ENCODE measurements at places on chromosomes 1 and 21.
A peak's percentile ranks its signal among the peaks of the same experiment; 100 is the strongest.

DNA sequence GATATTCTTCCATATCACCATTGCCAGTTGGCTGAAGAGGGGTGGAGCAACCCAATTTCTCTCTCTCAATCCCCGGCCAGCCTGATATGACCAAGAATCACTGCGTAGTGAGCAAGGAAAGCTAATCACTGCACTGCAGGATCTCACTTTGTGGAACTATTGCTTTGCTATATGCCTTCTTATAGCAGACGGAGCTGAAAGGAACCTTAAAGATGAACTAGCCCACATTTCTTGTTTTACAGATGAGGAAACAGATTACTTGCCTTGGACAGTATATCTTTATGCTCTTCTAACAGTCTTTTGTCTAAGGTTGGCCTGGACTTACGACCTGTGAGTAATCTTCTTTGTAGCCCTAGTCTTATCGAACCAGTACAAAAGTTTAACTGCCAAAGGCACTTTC lies 7.6 kb downstream of the APOBEC4 start:
- DNase-seq = no peak

DNA sequence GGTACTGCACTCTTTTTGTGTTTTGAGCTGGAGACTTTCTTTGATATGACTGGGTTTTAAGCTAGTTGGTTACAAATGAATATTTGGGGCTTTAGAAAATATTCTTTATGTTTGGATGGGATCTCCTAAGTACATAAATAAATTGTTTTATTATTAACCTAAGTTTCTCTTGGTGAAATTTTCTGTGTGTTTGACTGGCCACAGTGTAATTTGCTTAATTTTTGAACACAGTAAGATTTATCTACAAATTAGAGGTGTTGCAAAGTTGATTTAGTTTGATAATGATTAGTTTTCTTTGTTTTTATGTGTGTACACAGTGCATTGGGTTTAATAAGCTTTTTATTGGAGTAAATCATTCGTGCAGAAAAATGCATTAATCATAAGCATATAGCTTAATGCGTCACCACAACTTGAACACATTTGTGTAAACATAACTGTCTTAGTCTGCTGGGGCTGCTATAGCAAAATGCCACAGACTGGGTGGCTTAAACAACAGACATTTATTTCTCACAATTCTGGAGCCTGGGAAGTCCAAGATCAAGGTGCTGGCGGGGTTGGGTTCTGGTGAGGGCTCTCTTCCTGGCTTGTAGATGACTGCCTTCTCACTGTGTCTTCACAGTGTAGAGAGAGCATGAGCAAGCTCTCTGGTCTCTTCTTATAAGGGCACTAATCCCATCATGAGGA lies 17.4 kb upstream of the SLC6A9 start:
- DNase-seq = no peak

- DNase-seq = no peak
These were observed 678 bp downstream of the LSM10 start for GRCh38 chr1:36397083-36397377.

GRCh38 chr1:148379697-148380096 lies 103.4 kb downstream of the PPIAL4G start:
- DNase-seq = no peak

- DNase-seq = no peak
These were observed 31.6 kb downstream of the ZC3H11B start for GRCh38 chr1:219581344-219581743.

- no peak for DNase-seq
These were observed 102.6 kb downstream of the AJAP1 start for GRCh38 chr1:4756851-4757580.

DNA sequence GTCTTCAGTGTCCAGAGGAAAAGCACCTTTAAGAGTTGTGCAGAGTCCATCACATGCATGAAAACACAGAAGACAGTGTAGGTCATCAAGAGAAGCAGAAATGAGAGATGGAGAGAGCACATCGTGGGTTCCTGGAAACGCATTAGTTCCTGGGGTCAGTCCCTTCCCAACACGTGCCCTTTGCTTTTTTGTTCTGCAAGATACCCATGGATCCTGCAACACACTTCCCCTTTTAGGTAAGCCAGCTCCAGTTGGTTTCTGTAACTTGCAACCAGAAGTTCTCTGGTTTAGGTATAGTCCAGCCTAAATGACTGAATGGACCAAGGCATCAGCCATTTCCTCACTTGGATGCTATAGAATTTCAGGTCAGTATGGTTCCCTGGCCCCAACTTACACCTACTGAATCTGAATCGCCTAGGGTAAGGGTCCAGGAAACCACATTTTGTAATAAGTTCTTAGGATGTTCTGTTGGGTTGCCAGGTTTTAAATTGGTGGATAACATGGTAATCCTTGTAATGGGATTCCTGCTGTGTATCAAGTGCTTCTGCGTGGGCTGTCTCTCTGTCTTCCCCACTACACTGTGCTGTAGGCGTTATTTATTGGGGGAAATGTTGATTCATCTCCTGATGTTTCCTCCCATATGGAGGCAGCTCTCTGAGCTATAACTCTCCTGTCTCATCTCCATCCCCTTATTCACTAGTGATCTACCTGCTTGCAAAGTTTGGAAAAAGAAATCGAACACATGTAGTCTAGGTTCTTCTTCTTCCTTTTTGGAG lies 230.6 kb downstream of the TNR start:
- DNase-seq = no peak

DNA sequence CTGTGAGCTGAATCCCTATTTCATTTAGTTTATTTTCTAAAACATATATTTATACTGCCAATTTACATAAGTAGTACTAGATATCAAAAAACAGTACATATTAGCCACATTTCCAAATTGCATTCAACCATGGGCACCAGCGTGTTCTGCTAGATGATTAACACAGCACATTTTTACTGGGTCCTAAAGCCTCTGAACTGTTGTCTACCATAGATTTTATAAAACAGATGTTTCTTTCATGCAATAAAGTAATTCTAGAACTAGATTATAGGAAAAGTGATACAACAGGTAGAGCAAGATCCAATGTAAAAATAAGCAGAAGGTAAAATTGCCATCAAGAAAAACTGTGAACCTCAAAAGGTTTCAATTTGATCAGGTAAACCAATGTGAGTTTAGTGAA lies 108.6 kb downstream of the FAF1 start:
- no peak for DNase-seq

DNA sequence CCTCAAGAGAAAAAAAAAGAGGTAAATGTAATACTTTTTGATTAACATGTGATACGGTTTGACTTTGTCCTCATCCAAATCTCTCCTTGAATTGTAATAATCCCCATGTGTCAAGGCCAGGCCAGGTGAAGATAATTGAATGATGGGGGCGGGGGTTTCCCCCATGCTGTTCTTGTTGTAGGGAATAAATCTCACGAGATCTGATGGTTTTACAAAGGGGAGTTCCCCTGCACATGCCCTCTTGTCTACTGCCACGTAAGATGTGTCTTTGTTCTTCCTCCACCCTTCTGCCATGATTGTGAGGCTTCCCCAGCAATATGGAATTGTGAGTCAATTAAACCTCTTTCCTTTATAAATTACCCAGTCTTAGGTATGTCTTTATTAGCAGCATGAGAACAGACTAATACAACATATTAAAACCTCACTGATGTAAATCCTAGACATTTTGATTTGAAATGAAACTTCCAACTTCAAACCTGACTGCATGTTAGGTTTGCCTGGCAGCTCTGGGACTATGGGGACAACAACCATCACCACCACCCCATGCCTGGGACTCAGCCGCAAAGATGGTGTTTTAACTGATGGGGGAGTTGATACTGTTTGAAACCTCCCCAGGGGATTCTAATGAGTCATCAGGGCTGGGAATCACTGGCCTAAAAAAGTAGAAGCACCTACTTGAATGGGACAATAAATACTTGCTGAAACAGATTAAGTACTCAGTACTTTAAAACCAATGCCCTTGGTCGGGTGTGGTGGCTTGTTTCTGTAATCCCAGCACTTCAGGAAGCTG lies 32.8 kb upstream of the BACH1 start:
- no peak for DNase-seq

DNA sequence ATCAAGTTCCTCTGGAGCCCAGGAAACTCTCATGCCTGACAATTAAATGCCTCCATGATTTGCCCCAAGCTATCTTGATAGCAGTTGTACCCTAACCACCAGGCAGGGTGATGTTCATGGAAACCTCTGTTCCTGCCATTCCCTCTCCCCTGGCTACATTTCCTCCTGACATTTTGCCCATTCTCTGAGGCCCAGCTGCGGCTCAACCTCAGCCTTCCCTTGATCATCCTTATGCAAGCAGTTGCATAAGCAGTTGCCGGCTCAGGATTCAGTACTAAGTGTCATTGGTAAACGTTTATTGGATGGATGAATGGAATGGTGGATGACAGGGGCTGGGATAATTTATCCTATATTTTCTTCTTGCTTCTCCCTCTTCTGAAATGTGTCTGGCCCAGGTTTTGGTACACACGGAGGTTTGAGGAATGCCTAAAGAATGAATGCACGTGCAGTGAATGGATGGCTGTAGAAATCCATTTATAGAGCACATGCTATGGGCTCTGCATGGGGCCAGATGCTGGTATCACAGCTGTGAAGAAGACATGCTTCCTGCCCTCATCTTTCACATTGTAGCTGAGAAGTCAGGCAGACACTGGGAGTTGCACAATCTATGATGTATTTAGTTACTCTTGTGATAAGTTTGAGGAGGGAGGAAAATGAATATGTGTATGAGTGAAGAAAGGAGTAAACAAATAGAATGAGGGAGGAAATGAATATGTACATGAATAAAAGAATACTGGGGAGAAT lies 261.8 kb downstream of the FOXD2 start:
- DNase-seq = no peak

- no peak for DNase-seq
These were observed 12.6 kb downstream of the MAP7D1 start for GRCh38 chr1:36168514-36168913.

GRCh38 chr1:209733409-209734192 lies 22.3 kb upstream of the TRAF3IP3 start:
- DNase-seq = no peak

GRCh38 chr1:205595435-205595834 lies 36.4 kb downstream of the ELK4 start:
- peak; percentile 24 for DNase-seq

DNA sequence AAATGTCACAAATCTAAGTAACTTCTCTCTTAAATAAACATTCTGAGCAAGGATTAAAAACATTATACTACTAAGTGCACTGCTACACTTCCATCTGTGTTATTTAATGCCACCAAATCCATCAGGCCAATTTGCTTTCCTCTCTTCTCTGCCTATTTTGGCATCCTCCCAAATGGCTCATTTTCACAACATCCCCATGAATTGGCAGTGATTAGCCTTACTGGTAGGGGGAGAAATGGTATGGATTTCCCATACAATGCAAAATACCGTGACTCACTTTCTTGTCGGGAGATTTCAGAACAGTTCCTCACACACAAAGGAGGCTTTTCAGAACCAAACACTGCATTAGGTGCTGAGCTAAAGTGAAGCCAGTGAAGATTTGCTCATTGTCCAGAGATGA lies 195.7 kb downstream of the MIS18A start:
- no peak for DNase-seq

DNA sequence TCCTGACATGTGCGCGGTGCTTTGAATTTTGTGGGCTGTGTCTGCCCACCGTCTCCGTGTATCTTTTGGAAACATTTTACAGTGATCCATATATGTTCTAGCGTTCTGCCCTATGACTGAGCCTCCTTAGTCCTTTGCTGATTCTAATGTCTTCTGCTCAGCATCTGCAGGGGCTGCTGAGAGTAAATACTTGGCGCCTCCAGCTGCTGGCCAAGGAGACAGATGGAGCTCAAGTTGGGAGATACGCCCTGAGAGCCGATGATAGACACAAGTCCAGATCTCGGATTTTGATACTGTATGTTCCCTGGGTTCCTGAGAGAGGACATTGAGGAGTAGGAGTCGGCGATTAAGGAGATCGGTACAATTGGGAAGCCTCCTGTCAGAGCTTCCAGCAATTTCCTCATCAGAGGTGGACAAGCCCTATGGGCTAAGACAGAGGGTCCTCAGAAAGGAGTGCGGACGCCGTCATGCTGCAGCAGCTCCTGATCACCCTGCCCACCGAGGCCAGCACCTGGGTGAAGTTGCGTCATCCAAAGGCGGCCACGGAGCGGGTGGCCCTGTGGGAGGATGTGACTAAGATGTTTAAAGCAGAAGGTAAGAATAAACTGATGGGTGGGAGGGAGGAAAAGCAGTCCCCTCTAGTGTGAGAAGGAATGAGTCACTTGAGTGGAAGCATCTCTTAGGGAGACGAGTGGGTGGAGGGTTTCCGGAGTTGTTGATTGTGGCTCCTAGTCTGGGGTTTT lies 390 bp downstream of the ZFP69B start:
- DNase-seq = no peak

DNA sequence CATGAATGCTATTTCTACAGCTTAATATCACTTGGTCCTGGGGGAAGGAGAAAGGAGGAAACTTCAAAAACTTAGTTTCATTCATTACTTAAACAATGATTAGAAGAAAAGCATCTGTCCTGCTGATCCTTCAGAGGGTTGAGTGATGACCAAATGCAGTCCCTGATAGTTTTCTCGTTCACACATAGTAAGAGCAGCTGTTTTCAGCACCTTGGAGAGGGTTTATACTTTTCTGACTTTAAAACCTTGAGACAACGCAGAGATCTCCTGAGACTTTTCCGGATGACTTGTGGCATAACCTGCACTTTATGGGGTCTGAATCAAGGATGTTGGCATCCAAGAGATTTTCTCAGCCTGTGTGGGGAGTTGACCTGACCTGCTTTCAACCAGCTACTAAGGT lies 94.0 kb upstream of the KCND3 start:
- no peak for DNase-seq

DNA sequence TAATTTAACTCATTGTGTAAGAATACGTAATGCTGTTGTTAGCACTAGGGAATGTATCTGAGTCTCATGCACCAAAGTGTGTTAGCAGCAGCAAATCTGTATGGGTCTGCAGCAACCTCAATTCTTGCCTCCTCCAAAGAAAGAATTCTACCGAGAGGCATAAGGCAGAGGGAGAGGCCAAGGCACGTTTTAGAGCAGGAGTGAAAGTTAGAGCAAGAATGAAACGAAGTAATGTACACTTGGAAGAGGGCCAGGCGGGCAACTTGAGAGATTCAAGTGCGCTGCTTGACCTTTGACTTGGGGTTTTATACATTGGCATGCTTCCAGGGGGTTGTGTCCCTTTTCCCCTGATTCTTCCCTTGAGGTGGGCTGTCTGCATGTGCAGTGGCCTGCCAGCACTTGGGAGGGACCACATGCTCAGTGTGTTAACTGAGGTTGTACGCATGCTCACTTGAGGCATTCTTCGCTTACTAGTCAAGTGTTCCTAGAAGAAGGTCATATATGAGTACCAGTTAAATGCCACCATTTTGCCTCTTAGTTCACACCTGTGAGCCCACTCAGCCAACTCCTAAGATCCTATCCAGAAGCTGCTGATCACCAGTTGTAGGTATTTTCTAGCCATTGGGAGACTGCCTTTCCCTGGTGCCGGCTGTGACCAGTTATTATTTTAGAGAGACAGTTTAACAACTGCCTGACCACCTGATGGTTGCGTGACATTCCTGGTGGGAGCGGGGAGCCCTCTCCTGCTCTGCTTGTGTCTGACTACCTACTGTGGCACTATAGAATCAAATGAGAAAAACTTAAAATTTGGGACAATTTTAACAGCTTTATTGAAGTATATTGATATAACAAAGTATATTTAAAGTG lies 2.7 kb upstream of the CNN3 start:
- DNase-seq = no peak

GRCh38 chr1:6141592-6141991 lies 38.5 kb downstream of the CHD5 start:
- no peak for DNase-seq

GRCh38 chr1:169392406-169392805 lies 24.4 kb downstream of the BLZF1 start:
- no peak for DNase-seq

GRCh38 chr1:209238356-209238755 lies 345.2 kb upstream of the CAMK1G start:
- DNase-seq = no peak

- DNase-seq = no peak
These were observed 111.8 kb upstream of the RUNX3 start for GRCh38 chr1:25041916-25042315.

All from type B pancreatic cell (in vitro differentiated cells).